Endodermal cell (in vitro differentiated cells): ENCODE measurements at places on chromosomes 7 and 10. TPM values are rescaled to one million over a fixed set of nuclear protein-coding genes. Genes with fewer than 3 reads are reported as not detected.

The TDRD1 gene
- total RNA-seq: 0.09 and 0.23 TPM in 2 replicates

DNA sequence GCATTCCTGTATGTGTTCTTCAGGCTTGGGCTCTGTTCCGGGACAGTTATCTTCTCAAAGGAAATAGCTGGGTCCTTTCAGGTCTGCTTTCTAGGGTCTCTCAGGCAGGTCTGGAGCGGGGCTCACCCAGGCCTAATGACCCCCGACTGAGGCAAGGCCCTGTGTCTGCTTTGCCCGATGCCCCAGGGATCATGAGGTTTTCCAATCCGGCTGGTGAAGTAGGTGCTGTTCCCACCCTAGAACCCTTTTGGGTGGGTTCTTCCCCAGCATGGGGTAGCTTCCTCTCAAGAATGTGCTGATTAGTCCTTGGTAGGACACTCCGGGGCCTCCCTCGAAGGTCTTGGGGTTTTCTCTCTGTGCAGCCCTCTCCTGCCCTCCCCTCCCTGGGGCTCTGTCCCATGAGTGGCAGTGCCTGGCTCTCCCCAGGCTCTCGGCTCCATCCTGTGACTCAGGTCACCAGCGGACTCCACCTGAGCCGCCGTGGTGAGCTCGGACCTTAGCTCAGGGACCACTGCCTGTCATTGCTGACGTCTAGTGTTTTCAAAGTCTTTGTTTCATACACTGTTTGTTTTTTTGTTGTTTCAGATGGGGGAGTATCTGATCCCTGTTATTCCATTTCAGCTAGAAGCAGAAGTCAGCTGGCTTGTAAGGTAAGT, 71.0 kb upstream of the NKX6-2 start:
- DNase-seq: peak; percentile 31

- DNase-seq: no peak
Measured at GRCh38 chr7:20276705-20277472, 53.8 kb upstream of the ITGB8 start.

The ATOH7 gene
- 0.35 and 0.36 TPM in 2 replicates for total RNA-seq

The XRCC2 gene
- 17.0 and 18.4 TPM in 2 replicates for total RNA-seq
